ENCODE measurements at places on chromosomes 4 and X.
A peak's percentile ranks its signal among the peaks of the same experiment; 100 is the strongest.

DNA sequence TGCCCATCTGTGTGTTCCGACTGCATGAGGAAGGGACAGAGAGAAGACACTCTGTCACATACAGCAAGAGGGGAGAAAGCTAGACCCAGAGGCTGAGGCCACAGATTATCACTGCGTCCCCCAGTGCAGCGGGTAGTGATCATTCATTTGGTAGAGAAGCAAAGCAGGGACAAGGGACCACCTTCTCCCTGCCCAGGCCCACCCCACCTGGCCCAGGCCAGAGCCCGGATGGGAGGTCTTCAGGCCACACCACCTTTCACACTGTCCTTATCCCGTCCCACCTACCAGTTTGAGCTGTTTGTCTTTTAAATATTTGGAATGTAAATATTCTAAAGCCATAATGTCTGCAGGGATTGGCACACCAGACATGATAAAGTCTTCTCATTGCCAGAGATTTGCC, 10.6 kb downstream of the TNIP2 start:
- no peak for DNase-seq

DNA sequence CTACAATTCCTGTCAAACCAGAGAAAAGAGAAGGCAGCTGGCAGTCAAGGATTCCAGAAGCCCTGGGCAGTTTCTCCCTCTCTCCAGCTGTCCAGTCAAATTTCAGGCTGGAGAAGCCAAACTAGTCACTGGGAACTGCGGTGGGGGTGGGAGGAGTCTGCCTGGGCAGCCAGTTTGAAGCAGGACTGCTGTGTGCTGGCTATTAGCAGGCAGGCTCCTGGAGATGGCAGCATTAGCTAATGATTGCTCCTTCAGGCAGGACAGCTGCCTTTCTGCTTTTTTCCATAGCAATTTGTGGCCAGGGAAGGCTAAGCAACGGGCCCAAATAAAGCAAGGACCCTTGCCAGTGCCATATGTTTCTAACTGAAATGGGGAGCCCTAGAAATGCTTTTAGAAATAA, 44.7 kb upstream of the FGF13 start:
- DNase-seq: peak; percentile 53

- DNase-seq: no peak
Observed at GRCh38 chr4:165851256-165851655, 21.8 kb upstream of the TLL1 start.

DNA sequence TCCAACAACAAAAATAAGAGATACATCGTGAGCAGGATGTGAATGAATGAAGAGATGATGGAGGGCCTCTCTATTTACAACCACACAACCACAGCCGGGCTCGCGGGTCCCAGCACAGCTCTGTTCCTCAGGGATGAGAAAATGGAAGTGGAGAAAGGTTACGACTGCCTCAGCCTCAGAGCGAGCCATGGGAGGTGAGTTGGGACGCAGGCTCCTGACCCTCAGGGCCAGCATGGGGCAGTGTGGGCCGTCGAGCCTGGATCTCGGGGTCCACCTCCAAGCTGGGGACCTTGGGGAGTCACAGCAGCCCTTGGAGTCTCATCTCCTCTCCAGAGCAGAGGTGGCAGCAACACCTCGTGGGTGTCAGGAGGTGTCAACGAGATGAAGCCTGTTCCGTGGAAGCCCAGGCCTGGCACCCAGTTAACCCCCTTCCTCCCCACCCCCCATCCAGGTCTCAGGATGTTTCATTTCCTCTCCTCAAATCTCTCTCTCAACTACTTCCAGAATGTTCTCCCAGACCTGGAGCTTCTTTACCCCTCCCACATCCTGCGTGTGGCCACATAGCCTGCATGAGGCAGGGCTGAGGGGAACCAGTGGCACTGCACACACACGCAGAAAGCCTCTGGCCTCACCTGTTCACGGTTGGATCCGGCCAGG, 25.9 kb downstream of the C4orf50 start:
- no peak for DNase-seq

DNA sequence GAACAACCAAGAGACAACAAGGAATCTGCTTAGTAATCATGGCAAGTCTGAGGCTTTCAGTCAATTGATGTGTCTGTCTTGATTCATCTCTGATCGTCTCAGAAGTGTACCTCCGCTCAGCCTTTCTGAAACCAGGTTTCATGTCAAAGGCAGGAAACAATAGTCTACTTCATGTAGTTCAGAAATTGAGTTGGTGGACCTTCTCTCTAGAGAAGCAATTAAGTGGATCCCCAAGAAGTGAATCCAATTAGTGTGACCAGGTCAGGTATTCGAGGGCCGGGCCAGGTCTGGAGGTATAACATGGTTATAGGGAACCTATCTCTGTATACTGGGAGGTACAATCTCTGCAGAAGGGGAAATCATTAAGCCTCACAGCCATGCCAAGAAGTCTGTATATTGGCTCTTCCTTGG, 32.0 kb downstream of the DAPP1 start:
- no peak for DNase-seq

DNA sequence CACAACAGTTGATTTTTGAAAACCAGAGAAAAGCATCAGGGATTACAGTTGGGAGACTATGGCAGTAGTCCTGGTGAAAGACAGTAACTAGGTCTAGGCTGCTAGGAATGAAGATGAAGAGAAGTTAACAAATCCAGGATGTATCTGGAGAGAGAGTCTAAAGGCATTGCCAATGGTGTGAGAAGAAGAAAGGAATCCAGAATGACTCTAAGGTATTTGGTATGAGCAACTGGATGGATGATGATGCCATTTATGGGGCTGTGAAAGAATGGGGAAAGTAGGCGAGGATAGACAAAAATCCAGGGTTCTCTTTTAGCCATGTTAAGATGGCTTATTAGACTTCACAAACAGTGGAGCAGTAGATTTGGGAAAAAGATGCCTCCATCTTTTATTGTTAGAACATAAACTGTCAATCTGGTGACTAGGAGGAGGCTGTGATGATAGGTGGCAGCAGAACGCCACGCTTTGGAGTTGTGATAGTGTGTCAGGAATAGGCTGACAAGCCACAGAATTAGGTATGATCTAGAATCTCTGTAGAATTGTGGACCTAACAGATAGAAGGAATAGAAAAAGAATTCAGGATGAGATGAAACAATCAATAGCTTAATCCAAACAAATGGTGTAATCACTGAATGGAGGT, 27.3 kb upstream of the JADE1 start:
- DNase-seq: peak; percentile 9

GRCh38 chrX:108735091-108735678, 1.2 kb downstream of the IRS4 start:
- peak; percentile 54 for DNase-seq

DNA sequence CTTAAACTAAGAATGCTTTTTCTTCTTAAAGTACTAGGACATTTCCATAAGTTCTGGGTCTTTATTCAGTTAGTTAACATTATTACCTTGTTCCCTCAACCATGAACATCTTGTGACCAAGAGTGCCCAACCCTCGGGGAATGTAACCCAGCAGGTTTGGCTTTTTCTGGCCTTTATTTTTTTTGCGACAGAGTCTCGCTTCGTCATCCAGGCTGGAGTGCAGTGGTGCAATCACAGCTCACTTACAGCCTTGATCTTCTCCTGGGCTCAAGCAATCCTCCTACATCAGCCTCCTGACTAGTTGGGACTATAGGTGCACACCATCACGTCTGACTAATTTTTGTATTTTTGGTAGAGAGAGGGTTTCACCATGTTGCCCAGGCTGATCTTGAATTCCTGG, 65.1 kb downstream of the USP11 start:
- DNase-seq: no peak

GRCh38 chrX:40987413-40987812, 97.8 kb upstream of the USP9X start:
- no peak for DNase-seq

- peak; percentile 87 for DNase-seq
Observed at GRCh38 chrX:111288841-111289240, 18.6 kb upstream of the CAPN6 start.

DNA sequence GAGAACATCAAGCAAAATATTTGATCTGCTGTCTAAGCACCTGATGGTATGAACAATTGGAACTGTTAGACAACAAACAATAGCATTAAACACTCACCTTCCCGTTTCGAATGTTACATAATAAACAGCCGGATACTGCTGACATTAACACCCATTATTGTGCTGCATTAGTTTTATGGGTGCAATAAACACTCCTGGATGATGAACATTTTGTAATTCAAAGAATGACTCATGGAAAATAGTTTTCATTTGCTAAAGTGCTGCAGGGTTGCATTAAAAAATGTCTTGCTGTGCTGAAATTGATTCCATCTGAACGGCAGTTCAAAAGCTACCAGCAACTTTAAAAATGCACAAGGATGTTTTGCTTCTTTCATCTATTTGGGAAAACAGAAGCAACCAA, 100.8 kb upstream of the SORBS2 start:
- DNase-seq: peak; percentile 43

GRCh38 chrX:120795301-120795700, 80.4 kb downstream of the CT47B1 start:
- no peak for DNase-seq

Measured in NCI-H69 (cell line).